Stimulated activated CD8-positive, alpha-beta memory T cell treated with anti-CD3 and anti-CD28 coated beads, Interleukin-4, amount 100 ng/mL, for 1 hour (primary cell): ENCODE measurements at places on chromosomes 4 and X.

GRCh38 chrX:12210196-12210815 lies 72.0 kb downstream of the FRMPD4 start:
- DNase-seq, result no peak

DNA sequence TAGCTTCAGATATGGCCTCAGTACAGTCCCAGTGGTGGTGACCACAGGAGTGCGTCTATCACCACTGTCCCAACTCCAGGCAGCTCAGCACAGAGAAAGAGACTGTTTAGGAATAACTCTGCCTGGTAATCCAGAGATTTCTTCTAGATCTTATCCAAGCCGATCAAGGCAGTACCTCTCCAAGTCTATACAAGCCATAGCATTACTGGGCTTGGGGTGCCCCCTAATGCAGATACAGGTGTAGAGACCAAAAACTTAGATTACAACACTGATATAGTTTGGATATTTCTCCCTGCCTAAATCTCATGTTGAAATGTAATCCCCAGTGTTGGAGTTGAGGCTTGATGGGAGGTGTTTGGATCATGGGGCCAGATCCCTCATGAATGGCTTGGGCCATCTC lies 100.9 kb downstream of the PTCHD1 start:
- no peak for DNase-seq

- DNase-seq, result no peak
These were observed 778.4 kb upstream of the AADAT start for GRCh38 chr4:170868170-170868569.

DNA sequence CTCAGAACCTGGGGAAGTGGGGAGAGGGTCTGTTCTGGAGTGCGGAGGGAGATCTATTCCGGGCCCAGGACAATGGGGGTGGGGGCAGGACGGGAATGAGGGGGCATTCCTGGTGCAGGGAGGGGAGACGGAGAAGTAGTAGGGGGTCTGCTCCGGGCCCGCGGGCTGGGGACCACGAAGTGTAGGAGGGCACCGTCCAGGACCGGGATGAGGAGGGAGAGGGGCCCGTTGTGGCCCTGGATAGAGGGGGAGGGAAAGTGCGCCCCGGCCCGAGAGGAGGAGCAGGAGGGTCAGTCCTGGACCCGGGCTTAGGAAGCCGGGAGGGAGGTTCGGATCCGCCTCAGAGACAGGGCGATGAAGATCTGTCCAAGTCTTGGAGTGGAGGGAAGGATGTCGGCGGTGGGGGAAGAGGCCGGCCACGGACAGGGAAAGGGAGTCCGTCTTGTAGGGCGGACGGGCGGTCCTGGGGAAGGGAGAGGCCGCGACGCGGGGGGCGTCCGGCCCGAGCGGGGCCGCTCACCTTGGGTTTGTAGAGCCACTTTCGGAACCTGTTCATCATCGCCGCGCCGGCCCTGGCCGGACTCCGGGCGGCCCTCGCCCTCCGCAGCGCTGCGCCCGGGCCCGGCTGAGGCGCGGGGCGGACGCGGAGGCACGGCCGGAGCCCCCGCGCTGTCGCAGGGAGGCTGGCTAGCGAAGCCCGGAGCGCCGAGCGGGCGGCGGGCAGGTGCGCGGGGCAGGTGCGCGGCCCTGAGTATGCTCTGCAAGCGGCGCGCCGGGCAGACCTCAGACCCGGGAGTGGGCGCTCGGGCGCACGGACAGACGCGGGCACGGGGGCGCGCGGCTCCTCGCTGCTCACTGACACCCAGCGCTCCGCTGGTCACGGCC lies at the start of gene ZFYVE28:
Gene ZFYVE28, minus strand, starts transcription at position 881 of the 885 bp plus-strand sequence. Its CDS starts 322 bp downstream, at position 559.
- DNase-seq, result no peak

DNA sequence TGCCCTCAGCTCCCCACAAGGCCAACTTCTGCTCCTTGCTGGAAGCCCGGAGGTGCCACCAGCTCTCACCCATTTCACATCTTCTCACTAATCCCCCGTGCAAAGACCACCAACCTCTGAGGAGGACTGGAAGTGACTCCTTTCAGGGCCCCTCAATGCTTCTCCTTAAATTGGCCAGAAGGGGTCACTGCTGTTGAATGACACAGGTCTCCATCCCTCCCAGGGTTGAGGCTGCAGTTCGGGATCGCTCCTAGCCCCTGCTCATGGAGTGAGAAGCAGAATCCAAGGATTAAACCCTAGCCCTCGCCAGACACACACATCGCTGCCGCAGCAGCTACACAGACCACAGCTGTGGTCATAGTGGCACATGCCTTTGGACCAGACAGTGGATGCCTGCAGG lies 279.5 kb upstream of the TAPT1 start:
- no peak for DNase-seq

DNA sequence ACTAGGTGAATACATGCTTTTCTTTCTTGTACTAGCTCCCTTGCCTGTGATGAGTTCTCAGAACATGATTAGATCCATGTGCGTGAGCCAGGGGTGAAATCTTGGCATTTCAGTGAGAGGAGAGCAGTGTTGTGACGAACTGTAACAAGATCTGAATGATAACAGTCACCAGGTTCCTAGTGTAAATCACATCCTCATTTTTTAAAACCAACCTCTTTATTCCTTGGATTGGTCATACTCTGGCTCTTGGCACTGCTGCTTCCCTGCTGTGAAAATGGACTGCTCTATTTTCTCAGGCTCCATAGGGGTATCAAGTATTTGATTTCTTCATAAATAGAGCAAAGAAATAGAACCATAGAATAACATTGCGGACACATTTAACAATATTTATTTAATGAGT lies 206.3 kb downstream of the SLC4A4 start:
- DNase-seq, result no peak

DNA sequence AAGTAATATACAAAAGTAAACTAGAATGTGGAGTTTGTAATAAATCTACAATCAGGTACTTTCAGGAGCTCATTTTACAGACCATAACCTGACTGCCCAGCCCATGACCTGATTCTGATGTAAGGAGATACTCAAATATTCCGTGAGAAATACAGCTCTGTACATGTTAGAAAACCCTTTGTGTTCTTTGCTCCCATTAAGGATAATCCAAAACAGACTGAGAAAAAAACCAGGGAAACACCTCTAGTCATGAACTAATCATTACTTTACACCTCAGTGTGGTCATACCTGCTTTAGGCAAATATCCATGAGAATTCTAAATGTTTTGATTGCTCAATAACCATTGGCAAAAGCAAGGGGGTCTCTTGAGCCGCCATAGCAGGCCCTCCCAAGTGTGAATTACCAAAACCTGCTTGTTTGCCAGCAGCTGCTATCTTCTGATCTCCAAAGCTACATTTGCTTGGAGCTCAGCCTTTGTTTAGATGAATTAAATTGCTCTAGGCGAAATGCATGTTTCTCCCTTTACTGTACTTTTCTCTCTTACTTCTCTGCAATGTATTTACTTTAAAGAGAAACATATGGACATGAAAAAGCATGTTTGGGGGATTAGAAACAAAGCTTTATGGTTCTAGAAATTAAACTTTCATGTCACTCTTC lies 79.1 kb downstream of the ANKRD50 start:
- no peak for DNase-seq

DNA sequence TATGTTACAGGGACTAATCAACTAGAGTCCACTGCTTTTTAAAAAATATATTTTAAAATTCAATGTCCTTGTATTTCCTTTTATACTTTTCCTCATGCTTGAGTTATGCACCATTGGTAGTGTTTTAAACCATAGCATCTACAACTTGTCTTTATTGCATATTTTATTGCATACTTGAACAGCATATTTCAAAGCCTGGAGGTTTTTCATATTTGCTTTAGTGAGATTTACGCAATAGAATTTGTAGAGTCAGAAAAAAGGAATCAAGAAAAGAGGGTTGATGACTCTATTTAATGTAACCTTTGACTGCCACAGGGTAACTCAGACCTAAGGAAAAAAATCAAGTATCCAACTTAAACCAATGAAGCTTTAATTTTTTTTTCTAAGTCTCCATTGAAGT lies 1165.7 kb upstream of the IGFBP7 start:
- DNase-seq, result no peak

DNA sequence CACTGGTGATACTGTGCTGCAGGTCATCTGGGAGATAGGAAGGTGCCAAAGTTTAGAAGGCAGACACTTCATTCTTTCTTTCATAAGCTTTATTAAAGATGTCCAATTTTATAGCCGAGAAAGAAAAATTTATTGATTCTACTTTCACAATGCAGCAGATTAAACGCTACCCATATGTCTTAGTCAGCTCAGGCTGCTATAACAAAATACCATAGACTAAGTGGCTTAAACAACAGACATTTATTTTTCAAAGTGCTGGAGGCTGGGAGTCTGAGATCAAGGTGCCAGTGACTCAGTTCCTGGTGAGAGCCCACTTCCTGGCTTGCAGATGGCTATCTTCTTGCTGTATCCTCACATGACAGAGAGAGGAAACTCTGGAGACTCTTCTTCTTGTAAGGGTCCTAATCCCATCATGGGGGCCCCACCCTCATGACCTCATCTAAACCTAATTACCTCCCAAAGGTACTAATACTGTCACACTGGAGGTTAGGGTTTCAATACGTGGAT lies 33.4 kb upstream of the KLHL34 start:
- DNase-seq, result no peak

DNA sequence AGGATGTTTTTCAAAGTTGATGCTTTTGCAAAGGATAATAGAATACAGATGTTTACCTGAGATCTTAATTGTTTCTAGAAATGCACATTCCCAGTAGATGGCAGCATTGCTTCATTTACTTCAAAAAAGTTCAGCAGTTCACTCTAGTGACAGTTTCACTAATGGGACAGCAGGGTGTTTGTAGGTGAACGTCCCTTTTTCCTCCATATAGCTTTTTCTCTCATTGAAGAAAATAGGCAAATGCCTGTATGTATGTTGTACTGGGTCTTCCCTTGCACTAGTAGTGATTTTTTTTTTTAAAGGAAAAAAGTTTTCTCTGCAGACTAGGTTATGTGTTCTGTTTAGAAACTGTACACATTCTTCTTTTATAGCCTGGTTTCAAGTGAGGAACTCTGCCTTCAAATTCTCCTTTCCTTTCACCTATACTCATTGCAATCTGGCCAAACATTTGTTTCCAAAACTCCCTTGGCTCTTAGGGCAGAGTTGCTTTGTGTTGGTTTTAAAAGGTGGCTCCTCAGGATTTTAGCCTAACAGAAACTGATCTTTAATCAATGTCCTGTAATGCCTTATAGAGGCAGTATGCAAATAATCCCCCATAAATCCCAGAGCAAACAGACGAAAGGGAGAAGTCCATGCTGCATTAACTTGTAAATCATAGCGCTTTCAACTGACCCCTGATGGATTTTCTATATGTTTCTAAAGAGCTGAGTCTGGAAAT lies 86.3 kb downstream of the EGF start:
- no peak for DNase-seq

- DNase-seq, result no peak
These were observed 95.9 kb downstream of the SYTL5 start for GRCh38 chrX:38102240-38102639.

DNA sequence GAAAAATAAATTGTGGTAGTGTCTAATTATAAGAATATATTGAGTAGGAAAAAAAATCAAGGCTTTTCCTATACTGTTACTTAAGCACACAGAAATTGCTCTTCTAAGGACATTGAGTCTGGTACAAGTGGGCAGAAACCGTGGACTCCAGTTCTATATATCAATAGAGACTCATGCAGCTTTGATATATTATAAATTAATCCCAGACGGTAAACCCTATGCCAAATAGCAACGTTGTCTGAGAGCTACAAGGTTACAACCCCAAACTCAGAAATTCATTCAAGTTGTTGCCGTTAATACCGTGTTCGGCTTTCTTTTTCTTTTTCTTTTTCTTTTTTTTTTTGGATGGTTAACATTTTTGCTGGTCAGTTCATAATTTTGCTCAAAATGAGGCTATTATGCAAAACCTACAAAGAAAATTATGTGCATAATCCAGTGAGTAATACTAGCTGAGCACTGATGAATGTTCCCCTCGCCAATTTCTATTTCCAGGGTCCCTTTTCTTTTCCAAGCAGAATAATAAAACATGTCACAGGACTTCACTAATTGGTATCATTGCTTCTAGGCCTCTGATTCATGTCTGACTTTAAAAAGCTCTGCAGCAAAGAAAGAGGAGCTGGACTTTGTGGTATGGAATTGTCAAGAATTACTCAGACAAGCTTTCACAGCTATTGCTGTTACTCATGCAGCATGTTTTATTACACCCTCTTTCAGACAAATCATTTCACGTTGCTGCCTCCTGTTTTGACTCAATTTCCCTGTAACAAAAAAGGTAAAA lies 737.7 kb downstream of the NLGN4X start:
- DNase-seq, result no peak

DNA sequence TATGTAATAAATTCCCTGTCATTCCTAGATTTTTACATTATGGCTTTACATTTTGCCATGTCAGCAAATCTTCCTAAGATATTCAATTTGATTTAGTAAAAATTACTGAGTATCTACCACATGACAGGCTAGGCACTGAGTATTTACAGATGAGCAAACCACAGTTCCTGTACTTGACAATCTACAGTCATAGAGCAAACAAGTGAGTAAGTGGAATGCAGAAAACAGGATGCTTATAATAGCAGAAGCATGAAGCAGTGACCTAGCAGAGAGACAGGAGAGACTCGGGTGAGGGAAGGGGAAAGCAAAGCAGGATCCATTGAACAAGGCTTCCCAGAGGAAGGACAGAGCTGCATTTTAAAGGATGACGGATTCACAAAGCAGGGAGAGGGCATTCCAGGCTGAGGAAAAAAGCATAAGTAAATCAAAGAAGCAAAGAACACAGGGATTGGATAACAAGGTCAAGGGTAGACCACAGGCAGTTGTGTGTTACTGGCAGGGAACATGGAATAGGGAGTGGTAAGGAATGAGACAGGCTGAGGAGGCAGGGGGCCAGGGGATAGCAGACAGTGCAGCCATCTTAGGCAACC lies 124.7 kb upstream of the C1QTNF7 start:
- no peak for DNase-seq

- DNase-seq, result no peak
These were observed 191.5 kb downstream of the TENM3 start for GRCh38 chr4:182434720-182435119.

- DNase-seq, result no peak
These were observed 118.7 kb downstream of the TSPAN5 start for GRCh38 chr4:98539741-98540140.

- DNase-seq, result no peak
These were observed 2.2 kb upstream of the MSANTD1 start for GRCh38 chr4:3246458-3247398.

DNA sequence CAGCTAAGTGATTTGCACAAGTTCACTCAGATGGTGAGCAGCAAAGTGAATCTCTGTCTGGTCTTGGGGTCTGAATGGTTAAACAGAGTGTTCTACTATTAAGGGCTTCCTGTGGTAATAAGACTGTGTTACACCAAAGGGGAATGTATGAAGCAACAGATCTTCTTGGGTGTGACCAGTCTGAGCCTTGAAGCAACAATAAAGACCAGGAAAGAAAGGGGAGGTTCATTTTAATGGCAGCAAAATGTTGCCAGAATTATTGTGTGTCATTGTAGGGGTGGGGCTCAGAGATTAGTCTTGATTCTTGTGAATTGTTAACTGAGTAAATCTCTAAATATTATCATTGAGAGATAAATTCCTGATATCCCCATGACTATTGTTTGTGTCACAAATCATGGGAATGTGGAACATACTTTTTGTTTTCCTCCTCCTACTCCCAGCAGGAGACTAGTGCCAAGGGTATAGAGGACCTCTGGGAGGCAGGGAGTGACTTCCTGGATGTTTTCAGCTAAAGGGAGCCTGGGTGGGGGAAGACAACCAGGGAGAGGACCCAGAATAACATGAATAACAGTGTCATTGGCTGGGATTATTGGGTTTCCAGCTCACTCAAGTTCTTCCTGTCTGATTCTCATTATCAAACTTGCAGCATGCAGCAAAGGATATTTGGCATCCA lies 141.4 kb upstream of the PAK3 start:
- DNase-seq, result no peak
